ENCODE measurements at places on chromosomes 2 and 18. TPM values are rescaled to one million over a fixed set of nuclear protein-coding genes. Genes with fewer than 3 reads are reported as not detected.

GRCh38 chr2:147365622-147366021, 479.2 kb upstream of the ACVR2A start:
- no peak for DNase-seq
- H3K4me3 ChIP-seq = no peak overlapping the region
- no peak overlapping the region for H3K27ac ChIP-seq
- H3K36me3 ChIP-seq = no peaks in the 10 kb centered on the region

Gene OXER1
- not detected for total RNA-seq

Gene KLHL41
- total RNA-seq = not detected

Gene LCT
- 0.04 TPM for total RNA-seq

Gene NEU2
- total RNA-seq = not detected

DNA sequence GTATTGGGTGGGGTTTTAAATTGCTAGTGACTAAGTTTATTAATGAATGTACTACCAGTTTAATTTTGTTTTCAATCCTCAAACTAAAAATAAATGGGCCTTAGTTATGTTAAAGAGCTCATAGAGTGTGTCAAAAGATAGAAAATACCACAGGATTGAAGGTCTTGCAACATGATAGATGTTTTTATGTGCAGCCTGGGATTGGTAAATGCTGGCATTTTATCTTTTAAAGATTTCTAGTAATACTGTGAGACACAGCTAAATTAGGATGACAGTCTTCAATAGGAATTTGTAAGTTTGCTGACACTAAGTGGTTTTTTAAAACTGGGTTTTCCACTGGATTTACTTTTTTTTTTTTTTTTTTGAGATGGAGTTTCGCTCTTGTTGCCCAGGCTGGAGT, 122.3 kb downstream of the HAUS1 start:
- H3K27ac ChIP-seq = no peak overlapping the region
- peaks cover 7% of the 10 kb centered on the region for H3K36me3 ChIP-seq
- no peaks in the 10 kb centered on the region for H3K4me1 ChIP-seq

DNA sequence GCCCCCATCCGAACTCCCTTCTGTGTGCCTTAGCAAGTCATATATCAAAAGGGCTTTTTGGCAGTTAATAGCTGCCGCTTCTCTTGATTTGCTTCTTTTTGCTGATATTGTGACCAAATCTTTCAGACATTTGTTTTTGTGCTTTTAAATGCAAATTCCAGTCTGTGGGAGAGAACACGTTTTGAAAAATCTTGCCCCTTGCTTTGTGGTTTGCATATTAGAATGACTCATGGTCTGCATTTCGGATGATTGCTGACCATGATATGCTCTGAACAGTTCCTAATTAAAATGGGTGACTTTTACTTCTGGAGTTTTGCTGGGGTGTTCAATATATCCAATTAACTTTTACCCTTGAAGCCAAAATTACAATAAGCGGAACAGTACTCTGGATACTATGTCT, 58.2 kb upstream of the ST6GAL2 start:
- H3K4me1 ChIP-seq = no peaks in the 10 kb centered on the region
- no peak overlapping the region for H3K27ac ChIP-seq
- H3K36me3 ChIP-seq = no peaks in the 10 kb centered on the region
- H3K4me3 ChIP-seq = no peak overlapping the region

DNA sequence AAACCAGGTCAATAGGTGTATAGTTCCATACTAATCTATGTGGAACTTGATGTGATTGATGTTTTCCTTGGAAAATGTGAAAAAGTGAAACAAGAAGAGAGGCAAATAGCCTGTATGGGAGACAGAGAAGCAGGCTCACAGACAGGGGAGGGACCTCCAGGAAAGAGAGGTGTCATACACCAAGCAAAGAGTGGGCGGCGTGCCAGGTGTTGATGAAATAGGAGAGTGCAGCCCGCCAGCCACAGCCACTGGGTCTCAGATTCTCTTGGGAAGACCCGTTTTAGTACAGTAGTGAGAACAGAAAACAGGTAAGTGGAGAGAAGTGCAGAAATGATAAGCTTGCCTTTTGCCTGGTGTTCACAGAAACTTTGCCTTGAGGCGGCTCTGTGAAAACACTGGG, 301.9 kb downstream of the ZNF407 start:
- no peak overlapping the region for H3K4me3 ChIP-seq
- no peaks in the 10 kb centered on the region for H3K27me3 ChIP-seq
- DNase-seq = no peak
- peaks cover 3% of the 10 kb centered on the region for H3K4me1 ChIP-seq
- H3K36me3 ChIP-seq = no peaks in the 10 kb centered on the region

Gene ALPP
- not detected for total RNA-seq

Gene GPR45
- total RNA-seq = not detected

Gene CHAC2
- total RNA-seq = 14.7 TPM

DNA sequence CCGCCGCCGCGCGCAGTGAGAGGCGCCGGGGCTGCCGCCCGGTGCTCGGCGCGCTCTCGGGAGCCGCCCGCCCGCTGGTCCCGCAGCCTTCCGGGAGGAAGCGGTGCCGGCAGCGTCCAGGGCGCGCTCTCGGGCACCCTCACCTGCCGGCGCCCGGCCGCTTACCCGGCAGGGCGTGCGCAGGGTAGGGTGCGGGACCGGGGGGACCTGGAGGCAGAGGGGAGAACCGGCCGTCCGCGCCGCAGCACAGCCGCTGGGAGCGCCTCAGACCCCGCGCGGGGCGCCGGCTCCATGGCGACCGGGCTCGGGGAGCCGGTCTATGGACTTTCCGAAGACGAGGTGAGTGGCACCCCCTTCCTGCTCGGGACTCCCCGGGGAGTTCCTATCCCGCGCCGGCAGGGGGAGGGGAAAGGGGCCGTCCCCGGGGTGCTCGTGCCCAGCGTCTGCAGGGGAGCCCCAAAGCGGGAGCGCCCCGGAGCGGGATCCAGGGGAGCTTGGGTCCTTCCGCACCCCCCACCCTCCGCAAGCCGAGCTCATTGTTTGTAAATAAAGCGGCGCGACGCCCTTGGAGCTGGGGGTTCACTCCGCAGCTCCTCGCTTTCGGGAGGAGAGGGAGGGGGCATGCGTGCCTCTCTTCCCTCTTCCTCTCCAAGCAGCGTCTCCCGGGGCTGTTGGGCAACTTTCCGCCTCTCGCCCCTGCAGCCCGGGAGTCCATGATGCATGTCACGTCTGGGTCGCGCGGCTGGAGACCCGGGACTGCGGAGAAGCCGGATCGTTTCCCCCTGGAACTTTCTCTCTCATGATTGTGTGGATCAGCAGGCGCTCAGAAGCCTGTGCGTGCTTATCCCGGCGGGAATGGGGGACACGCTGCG, 580 bp downstream of the NEDD4L start:
- H3K27me3 ChIP-seq = no peaks in the 10 kb centered on the region
- H3K4me3 ChIP-seq = peak overlapping the region; percentile 71
- H3K27ac ChIP-seq = peak overlapping the region; percentile 76
- peaks cover 25% of the 10 kb centered on the region for H3K4me1 ChIP-seq
- DNase-seq = peak; percentile 36
- no peaks in the 10 kb centered on the region for H3K36me3 ChIP-seq

DNA sequence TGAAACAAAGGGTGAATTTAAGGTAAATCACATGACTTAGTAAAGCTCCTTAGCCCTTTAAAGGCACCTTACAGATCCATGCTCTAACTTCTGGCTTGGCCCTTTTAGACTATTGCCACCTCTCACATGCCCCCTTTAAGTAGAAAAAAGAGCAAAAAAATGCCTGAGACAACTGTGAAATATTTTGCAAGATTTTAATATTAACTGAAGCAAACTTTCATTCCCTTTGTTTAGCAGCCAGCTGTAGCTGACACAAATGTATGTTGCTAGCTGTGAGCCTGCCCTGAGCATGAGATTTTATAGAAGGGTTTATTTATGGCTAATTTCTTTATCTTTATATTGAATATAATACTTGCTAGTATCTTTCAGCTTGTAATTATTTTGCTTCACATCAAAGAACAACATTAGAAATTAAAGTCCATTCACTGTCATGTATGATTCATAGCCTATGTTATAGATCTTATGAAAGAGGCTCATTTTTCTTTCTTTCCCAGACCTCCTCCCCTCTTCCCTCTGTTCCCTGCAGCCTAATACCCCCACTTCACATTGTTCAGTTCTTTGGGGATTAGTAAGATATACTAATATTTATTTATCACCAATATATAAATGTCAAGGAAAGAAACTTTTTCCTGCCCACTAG, 637.2 kb upstream of the ZEB2 start:
- DNase-seq = no peak
- no peaks in the 10 kb centered on the region for H3K27me3 ChIP-seq
- H3K4me1 ChIP-seq = no peaks in the 10 kb centered on the region
- no peak overlapping the region for H3K27ac ChIP-seq

Gene CNTNAP5
- not detected for total RNA-seq

- H3K27me3 ChIP-seq = no peaks in the 10 kb centered on the region
- no peak overlapping the region for H3K27ac ChIP-seq
- DNase-seq = no peak
- H3K36me3 ChIP-seq = no peaks in the 10 kb centered on the region
- no peak overlapping the region for H3K4me3 ChIP-seq
- peaks cover 4% of the 10 kb centered on the region for H3K4me1 ChIP-seq
Measured at GRCh38 chr2:219650426-219651248, 23.2 kb downstream of the SLC4A3 start.

Gene NPHP1
- total RNA-seq = not detected

GRCh38 chr2:121307048-121307447, 22.0 kb upstream of the TFCP2L1 start:
- no peak for DNase-seq
- no peak overlapping the region for H3K4me3 ChIP-seq
- H3K36me3 ChIP-seq = no peaks in the 10 kb centered on the region
- no peaks in the 10 kb centered on the region for H3K4me1 ChIP-seq
- no peak overlapping the region for H3K27ac ChIP-seq

Gene ELOA2
- not detected for total RNA-seq

Gene SCN9A
- total RNA-seq = 8.5 TPM

GRCh38 chr2:217801711-217802110, 201.1 kb downstream of the TNS1 start:
- no peaks in the 10 kb centered on the region for H3K36me3 ChIP-seq
- no peak for DNase-seq
- H3K4me3 ChIP-seq = no peak overlapping the region
- no peak overlapping the region for H3K27ac ChIP-seq
- H3K27me3 ChIP-seq = no peaks in the 10 kb centered on the region

DNA sequence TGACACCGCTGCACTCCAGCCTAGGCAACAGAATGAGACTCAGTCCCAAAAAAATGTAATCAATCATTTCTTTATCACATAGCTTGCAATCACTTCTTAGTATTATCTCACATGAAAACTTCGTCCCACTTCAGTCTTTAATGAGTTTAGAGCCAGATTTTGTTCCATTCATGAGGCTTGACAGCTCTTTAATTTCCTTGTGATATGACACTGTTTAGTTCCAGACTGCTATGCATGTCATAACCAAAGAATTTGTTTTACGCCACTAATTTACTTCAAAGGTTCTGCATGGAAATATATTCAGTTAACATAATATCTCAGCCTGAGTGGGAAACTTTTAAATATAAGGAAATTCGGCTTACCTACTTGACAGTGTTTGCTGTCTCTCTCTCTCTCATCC, 113.1 kb downstream of the ZNF532 start:
- no peaks in the 10 kb centered on the region for H3K4me1 ChIP-seq
- DNase-seq = no peak
- H3K27ac ChIP-seq = no peak overlapping the region
- no peak overlapping the region for H3K4me3 ChIP-seq
- peaks cover 14% of the 10 kb centered on the region for H3K27me3 ChIP-seq

Gene ASPRV1
- total RNA-seq = 0.60 TPM

DNA sequence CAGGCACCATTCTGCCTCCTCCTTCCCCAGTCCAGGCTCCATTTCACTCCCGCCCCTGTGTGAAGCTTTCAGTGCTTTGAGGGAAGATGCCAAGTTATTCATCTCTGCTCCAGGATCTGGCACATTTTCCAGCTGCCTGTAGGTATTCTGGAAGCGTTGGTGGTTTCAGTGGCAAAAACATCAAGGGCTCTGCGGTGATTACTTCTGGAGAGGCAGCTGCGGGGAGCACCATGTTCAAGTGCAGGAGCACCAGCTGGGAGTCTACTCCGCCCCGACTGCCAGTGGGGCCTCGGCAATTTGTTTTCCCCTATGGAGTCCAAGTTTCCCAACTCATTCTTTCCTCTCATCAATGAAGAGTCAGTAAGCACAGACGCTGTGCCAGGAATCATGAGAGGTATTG, 211.7 kb downstream of the CLIP4 start:
- no peaks in the 10 kb centered on the region for H3K4me1 ChIP-seq
- H3K4me3 ChIP-seq = no peak overlapping the region
- no peak for DNase-seq
- no peaks in the 10 kb centered on the region for H3K27me3 ChIP-seq
- H3K27ac ChIP-seq = no peak overlapping the region

Gene SKA1
- 38.1 TPM for total RNA-seq

Gene C2orf80
- total RNA-seq = not detected

GRCh38 chr2:57892920-57893319, 153.7 kb upstream of the VRK2 start:
- H3K36me3 ChIP-seq = no peaks in the 10 kb centered on the region
- no peaks in the 10 kb centered on the region for H3K4me1 ChIP-seq
- no peak overlapping the region for H3K4me3 ChIP-seq

DNA sequence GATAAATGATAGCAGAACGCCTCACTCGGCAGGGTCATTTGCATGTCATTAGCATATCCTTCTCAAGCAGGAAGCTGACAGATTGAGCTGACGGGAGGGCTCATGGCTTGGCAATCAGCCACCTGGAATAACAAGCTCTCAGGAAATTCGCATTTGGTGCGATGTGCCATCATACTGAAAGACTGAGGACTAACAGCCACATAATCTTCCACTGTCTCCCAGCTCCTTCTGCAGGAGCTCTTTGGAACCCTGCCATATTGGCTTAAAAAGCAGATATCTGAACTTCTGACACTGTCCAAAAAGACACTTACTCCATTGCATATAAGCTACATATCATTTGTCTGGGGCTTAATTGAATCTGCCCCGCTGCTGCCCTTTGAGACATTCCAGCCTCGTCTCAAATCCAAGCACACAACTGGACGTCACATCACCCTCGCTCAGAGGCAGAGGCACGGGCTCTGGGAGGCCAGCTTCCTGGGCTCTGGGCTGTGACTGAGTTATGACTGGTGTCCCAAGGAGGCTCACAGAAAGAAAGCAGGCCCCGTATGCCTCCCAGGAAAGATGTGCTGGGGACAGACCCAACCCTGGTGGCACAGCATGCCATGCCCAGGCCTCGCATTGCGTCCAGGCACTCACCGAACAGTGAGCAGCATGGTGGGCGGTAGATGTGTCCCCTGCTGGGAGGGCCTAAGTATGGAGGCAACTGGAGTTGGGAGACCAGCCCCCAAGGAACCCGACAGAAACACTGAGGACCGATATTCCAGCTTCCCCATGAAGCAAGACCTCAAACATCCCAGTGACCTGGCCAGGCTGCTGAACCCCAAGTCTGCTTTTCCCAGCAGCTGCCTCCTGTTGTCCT, 228.0 kb downstream of the ATAD2B start:
- no peak overlapping the region for H3K4me3 ChIP-seq
- DNase-seq = no peak
- no peaks in the 10 kb centered on the region for H3K4me1 ChIP-seq
- H3K27ac ChIP-seq = no peak overlapping the region
- no peaks in the 10 kb centered on the region for H3K36me3 ChIP-seq

Gene PGAP1
- 0.74 TPM for total RNA-seq

Gene GREB1L
- not detected for total RNA-seq

- H3K36me3 ChIP-seq = peaks cover 3% of the 10 kb centered on the region
- H3K4me3 ChIP-seq = peak overlapping the region; percentile 51
- peak overlapping the region; percentile 66 for H3K27ac ChIP-seq
- H3K27me3 ChIP-seq = no peaks in the 10 kb centered on the region
Measured at GRCh38 chr2:235493402-235493774, 455 bp upstream of the AGAP1 start.

Gene ITPRIPL1
- 9.0 TPM for total RNA-seq
